Heart left ventricle (tissue), 16 donors: ENCODE measurements at places on chromosomes 5 and 9. TPM values are rescaled to one million over a fixed set of nuclear protein-coding genes. Genes with fewer than 3 reads are reported as not detected.
A peak's percentile ranks its signal among the peaks of the same experiment; 100 is the strongest.

CDHR2 gene
- total RNA-seq: 0.44 TPM

DNA sequence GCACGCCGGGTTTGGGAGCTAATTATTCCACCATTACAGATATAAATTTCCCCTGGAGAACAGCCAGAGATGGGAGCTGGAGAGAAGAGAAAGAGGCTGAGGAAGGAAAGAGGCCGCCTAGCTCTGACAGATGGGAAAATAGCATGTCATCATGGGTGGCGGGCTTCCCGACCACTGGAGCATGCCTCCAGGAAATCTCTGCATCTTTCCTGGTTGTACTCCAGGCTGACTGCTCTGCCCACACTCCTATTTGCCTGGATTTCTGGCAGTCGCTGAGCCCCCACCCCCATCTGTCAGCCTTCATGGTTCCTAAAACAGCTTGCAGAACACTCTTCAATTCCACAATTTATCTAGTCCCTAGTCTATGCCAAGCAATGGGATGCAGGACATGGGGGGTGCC, 14.3 kb upstream of the GABRP start:
- DNase-seq: no peak

TEX53 gene
- total RNA-seq: not detected

NSD1 gene
- 42.1 TPM for total RNA-seq

DNA sequence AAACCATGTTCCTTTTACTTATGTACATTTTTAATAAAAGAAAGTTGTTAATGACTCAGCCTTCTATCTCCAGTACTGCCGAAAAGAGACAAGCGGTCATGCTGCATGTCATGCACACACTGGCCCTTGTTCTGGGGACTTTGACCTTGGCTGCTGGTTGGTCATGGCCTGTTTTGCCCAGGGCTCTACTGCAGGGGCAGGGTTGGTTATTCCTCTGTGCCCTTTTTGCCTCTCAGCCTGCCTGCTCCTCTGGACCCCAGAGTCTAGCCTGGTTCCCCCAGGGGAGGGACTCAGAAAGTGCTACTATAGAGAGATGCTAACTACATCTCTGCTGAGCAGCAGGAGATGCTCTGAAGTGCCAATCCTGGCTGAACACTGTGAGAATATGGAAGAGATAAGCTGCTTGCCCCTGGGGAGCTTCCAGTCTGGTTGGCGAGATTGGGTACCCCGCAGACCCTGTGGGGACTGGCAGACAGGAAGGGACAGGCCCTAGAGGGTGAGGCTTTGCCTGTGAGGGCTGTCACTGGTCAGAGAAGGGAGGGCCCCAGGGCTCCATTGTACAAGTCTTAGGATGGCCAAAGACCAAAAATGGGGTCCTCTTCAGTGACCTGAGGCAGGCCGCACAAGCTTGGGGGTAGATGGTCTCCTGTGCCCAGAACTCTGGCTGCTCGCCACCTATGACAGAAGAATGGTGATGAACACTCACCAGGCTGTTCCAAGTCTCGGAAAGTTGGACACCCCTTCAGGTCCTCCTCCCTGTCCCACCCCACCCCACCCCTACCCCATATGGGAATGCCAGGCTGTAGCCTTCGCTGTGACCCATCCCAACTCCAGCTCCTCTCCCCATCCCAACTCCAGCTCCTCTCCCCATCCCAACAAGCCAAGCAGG, 14.3 kb downstream of the IRF1 start:
- DNase-seq: peak; percentile 52

KIF12 gene
- not detected for total RNA-seq

C9orf50 gene
- total RNA-seq: not detected

DNA sequence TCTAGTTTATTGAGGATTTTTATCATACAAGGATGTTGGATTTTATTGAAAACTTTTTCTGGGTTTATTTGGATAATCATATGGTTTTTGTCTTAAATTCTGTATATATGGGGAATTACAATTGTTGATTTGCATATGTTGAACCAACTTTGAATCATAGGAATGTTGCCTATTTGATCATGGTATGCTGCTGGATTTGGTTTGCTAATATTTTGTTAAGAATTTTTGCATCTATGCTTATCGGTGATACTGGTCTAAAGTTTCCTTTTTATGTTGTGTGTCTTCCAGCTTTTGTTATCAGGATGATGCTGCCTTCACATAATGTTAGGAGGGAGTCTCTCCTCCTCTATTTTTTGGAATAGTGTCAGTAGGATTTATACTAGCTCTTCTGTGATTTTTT, 745.0 kb downstream of the PRELID2 start:
- DNase-seq: no peak

ANKRD34B gene
- not detected for total RNA-seq

PRUNE2 gene
- total RNA-seq: 5.4 TPM

GRCh38 chr9:114124666-114125475, 25.8 kb upstream of the KIF12 start:
- DNase-seq: no peak

NCS1 gene
- total RNA-seq: 7.9 TPM

IQGAP2 gene
- total RNA-seq: 5.6 TPM

- DNase-seq: peak; percentile 51
These were observed 60.6 kb downstream of the DIAPH1 start for GRCh38 chr5:141558150-141558549.

HOMER1 gene
- 83.5 TPM for total RNA-seq

WDR38 gene
- total RNA-seq: not detected

DNA sequence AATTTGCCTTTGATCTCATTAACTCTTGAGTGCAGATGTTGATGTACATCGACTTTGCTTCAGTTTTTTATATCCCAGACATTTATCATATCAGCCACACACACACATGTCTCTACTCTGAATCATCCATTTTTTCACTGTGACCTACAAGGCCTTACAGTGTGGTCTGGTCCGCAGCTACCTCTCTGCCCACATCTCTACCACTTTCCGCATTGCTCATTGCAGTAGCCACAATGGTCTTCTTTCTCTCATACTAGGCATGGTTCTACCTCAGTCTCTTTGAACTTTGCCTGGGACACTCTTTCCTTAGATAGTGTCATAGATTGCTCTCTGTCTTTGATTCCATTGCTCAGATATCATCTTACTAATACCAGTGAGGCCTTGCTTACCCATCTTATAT, 87.9 kb upstream of the FSD1L start:
- no peak for DNase-seq

- peak; percentile 45 for DNase-seq
These were observed at the start of gene MEGF10 for GRCh38 chr5:127290019-127290945. TSS of gene MEGF10 (plus strand) at chr5:127290796. CDS start at chr5:127331309, 40,513 bp downstream.

GRCh38 chr5:79513308-79513703, 628 bp downstream of the HOMER1 start:
- no peak for DNase-seq

GRCh38 chr5:36944607-36945225, 68.1 kb downstream of the NIPBL start:
- no peak for DNase-seq

TMEM267 gene
- total RNA-seq: 4.2 TPM
